ENCODE measurements at places on chromosomes 11 and 22.

GRCh38 chr11:59189986-59190385 lies 18.1 kb downstream of the DTX4 start:
- no peak for DNase-seq

DNA sequence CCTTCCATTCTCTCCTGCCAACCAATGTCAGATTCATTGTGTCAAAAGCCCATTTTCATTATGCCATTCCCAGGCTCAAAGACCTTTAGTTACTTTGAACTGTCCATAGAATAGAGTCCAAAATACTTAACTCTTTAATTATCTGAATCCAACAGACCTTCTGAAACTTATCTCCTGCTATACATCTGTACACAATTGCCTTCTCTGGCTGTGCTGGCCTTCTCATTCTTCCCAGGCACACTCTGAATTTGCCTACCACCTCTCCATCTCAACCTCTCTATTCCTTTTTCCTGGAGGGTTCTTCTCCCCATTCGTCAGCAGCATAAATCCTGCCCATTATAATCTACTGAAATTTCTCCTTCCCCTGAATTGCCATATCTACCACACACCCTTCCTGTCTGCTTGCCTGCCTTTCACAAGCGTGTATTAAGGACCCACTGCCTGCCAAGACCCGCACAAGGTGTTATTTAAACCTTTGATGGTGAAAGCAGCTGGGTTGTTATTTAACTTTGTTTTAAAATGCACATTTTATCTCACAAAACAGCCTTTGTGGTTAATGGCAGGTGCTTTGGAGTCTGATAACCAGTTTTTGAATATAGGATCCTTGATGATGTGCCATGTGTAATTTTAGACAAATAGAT lies 125.9 kb downstream of the CCDC81 start:
- DNase-seq, result no peak

GRCh38 chr22:26550498-26551033 lies 38.3 kb upstream of the TFIP11 start:
- DNase-seq, result no peak

DNA sequence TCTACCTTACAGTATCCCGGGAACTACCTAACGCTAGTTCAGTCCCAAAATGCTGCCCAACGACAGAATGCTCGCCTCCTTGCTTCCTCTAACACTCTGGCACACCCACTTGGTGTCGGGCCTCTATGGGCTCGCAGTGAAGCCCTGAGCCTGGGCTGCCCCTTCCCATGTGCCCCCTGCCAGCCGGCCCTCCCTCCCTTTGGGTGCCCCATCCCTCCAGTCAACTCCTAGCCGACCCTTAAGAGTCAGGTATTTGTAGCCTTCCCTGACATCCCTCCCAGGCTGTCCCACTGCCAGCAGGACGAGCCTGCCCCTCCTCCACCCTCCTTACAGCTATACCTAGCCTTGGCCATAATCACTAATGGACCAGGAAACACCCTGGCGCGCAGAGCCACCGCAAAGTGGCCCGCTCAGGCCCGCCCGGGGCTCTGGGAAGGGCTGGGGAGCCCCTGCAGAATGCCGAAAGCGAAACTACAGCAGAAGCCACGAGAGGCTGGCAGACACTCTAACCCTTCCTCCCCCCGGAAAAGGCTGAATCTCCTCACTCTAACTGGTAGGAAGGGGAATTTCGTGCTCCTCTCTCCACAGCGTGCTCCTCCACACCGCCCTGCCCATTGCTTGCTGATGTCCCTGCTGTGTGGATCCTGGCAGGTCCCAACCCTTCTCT lies 8.2 kb downstream of the CBX7 start:
- no peak for DNase-seq

DNA sequence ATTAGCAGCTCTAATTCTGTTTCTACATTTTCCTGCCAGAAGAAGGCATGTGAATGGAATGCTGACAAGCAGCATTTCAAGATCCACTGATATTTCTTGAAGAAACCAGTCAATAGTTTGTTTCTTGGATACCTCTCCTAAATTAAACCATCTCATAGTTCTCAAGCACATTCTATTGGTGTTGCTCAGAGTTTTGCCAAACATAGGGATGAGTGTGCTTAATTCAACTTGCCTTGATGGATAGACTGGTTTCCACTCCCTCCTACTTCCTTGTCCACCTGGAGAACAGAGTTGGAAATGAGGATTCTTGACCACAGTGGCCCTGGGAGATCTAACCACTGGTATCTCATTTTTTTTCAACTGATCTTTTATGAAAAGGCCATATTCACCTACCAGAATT lies 29.8 kb upstream of the DDX10 start:
- DNase-seq, result no peak

- DNase-seq, result no peak
Observed at GRCh38 chr11:32396331-32396730, 39.0 kb downstream of the WT1 start.

DNA sequence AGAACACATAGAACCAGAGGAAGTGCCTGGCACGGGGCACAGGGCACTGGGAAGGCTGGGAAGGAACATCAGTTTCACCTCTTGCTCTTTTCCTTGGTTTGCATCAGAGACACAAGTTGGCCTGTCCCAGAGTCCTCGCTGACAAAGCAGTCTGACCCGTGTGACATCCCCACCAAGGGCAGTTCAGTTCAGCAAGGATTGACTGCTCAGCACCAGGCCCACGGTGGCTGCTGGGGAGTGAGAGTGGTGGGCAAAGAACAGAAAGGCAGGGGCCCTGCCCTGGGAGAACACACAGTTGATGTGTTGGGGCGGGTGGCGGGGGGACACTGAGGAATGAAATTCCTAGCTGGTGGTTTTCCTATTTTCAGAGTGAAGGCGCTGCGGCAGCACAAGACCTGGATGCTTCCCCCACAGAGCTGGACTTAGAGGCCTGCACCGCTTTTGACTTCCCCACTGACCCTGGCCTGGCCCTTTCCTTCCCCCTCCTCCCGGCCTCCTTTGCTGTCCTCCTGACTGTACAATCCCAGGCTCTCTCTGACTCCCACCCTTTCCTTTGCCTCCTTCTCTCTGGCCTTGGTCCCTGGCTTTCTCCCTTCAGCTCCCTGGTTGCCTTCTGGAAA lies 2.2 kb upstream of the TMPRSS13 start:
- no peak for DNase-seq

- no peak for DNase-seq
Observed at GRCh38 chr11:30789270-30789669, 203.1 kb upstream of the MPPED2 start.

DNA sequence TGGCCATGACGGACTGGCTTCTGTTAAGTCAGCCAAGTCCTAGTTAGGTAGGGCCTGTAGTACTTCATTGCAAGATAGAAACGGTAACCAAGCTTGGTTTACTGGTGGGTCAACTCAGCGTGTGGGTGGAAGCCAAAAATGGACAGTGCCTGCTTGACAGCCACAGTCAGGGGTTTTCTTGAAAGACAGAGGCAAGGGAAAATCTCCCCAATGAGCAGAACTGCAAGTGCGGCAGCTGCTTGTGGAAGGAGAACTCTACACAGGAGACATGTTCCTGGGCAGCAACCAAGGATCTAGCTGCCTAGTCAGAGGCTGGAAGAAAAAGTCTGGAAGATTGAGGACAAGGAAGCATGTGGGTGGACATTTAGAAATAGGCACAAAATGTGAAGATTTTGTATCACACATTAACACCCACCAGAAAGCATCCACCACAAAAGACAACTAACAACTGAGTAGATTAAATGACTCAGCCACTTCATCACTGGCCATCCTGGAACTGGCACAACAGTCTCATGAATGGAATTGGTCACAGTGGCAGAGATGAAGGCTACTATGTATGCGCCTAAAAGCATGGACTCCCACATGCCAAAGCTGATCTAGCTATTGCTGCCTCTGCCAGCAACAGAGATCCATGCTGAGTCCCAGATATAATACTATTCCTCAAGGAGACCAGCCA lies 40.9 kb upstream of the SCUBE2 start:
- no peak for DNase-seq

DNA sequence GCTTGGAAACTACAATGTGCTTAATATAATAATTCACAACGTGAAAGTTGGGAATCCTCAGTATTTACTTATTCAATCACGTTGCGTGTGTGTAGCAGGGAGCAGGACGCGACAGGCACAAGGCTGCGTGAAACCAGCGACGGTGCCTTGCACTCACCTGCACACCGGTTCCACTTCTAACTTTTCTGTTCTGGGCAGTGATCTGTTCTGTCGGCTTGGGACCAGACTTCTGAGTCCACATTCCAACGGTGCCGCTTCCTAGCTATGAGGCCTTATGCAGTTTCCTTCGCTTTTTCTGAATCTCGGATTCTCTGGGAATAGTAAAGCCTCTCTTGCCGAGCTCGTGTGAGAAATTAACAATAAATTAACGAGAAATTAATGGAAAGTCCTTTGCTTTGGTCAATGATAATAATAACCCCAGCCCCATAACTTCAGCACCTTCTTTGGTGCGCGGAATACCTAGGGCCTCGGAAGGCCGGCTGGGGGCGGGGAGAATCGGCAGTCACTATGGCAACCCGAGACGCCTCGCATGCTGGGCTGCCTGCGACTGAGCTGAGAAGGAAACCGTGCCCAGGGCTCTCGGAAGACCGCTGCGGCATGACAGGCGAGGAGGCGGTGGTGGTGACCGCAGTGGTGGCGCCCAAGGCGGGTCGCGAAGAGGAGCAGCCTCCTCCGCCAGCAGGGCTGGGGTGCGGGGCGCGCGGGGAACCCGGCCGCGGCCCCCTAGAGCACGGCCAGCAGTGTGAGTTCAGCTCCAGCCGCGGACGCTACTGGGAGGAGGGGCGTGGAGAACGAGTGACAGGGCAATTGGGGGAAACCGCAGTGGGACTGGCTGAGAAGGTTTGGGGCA lies at the start of gene C11orf97:
TSS of gene C11orf97 (plus strand) at position 530 of the 850 bp plus-strand sequence. CDS start at position 598, 68 bp downstream.
- DNase-seq, result peak; percentile 55

GRCh38 chr11:115819014-115819413 lies 314.8 kb upstream of the CADM1 start:
- no peak for DNase-seq

DNA sequence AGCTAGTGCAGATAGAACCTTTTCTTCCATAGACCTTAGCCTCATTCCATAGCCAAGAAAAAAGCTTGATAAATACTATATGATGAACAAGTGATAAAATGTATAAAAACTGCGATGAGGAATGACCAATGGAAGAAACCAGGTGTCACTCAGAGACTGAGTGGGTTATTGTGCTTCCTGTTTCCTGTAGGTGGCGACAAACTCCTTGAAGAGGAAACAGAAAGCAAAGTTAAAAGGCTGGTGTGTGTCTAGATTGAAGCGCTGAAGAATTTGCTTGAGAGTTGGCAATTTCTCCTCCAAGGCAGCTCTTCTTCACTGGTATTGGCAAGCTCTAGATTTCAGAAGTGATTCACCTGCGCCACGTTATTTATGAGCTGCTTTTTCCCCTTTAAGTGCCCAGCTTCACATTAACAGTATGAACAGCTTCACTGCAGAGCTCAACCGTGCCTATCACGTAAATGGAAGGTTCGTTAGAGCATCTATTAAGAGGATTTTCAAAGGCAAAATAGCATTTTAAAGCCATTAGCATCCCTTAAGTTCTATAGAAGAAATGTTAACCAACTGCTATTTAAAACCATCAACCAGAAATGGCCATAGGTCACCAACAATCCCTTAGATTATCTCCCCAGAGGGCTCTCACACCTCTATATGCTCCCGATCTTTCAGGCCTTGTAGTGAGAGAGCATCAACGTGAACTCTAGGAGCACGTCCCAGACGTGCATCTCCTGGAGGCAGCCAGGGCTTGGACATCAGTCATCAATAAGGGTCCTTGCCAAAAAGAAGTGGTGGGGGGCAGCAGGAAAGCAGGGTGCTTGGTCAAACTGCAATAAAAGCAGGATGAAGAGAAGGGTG lies 179.4 kb downstream of the CADM1 start:
- DNase-seq, result no peak

GRCh38 chr11:16924462-16924825 lies 89.8 kb downstream of the PLEKHA7 start:
- DNase-seq, result no peak

- DNase-seq, result no peak
Observed at GRCh38 chr22:41310336-41310735, 9.0 kb downstream of the ZC3H7B start.

- DNase-seq, result no peak
Observed at GRCh38 chr22:45207981-45208664, 32.6 kb downstream of the KIAA0930 start.

- no peak for DNase-seq
Observed at GRCh38 chr11:128342511-128343134, 244.7 kb downstream of the ETS1 start.

GRCh38 chr11:72932132-72932570 lies 117.9 kb downstream of the ATG16L2 start:
- DNase-seq, result no peak

DNA sequence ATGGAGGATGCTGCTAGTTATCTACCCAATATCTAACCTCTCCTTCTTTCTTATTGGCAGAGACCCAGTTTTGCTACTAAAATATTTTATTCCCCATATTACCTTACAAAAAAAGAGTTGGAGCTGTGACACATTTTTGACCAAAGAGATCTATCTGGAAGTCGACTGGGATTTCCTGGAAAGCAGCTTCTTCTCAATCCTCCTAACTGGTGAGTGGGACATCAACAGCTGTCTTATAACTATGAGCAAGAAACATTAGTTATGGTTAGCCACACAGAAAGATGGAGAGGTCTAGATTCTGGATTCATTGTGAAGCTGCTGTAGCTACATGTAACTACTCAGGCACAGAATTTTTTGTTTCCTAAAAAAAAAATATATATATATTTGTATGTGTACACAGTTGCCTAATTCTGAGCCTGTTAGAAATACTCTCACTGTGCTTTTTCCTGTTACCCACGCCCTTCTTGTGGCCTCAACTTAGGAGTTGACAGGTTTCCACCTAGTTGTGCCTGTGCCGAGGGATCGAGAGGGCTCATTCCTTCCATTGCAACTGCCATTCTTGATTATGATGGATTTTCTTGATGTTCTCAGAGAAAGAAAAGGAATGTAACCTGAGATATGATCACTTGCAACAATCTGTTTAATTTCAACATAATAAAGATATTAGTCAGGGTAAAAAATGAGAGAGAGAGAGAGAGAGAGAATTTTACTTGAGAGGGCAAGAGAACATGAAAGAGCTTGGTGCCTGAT lies 142.0 kb downstream of the SLC17A6 start:
- no peak for DNase-seq

DNA sequence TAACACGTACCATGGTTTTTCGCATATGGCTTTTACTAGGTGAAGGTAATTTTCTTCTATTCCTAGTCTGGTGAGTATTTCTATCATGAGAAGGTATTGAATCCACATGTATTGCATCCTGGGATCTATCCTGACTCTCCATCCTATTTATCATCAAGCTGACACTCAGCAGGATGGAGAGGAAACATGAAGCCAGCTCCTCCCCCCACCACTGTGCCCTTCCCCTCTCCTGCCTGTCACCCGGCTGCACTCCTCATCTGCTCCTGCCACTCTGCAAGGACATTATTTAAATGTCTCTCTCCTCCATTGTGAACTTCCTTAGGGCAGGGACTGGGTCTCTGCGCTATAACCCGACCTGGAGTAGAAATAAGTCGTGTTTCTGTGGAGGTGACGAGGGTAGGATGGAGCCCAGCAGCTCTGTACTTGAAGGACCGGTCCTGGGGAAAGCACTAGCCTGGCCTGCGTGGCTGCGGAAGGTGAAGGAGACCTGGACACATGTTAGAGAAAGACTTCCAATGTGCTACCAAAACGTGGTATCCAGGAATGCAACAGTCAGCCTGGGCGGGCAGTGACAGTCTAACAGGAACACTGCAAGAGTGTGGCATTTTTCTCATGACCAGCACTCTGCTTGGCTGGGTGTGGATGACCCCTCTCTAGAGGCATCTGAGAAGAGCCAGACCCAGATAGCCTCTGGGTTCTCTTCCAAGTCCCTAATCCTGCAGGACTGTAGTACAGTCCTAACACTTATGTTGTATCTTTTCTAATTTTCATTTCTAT lies 111.2 kb downstream of the MICAL3 start:
- DNase-seq, result no peak
